A549 treated with dexamethasone at 1 μM for 4 hours (cell line): ENCODE measurements at places on chromosomes 1 and 21. TPM values are rescaled to one million over a fixed set of nuclear protein-coding genes. Genes with fewer than 3 reads are reported as not detected.

Gene SPATA21
- 0.04 to 0.12 TPM (median 0.04 TPM) in 3 of 5 replicates, not detected in the others for total RNA-seq

Gene SPRR5
- not detected in 5 replicates for total RNA-seq

Gene IVL
- 0.05 to 0.12 TPM (median 0.09 TPM) in 5 replicates for total RNA-seq

Gene GALE
- total RNA-seq, result 59.1 to 66.8 TPM (median 65.1 TPM) in 5 replicates

Gene KRTCAP2
- total RNA-seq, result 221 to 270 TPM (median 241 TPM) in 5 replicates

Gene PCP4
- not detected in 5 replicates for total RNA-seq

Gene CDC20
- 174 to 209 TPM (median 197 TPM) in 5 replicates for total RNA-seq

Gene S100B
- total RNA-seq, result not detected in 5 replicates

Gene TFF2
- total RNA-seq, result not detected in 5 replicates

Gene ODF2L
- total RNA-seq, result 7.4 to 9.3 TPM (median 8.2 TPM) in 5 replicates

Gene CCDC181
- total RNA-seq, result 0.07 to 0.29 TPM (median 0.21 TPM) in 5 replicates

Gene PDPN
- not detected in 5 replicates for total RNA-seq

Gene GRIK1
- total RNA-seq, result not detected in 5 replicates

Gene PSMG1
- total RNA-seq, result 72.7 to 97.5 TPM (median 89.3 TPM) in 5 replicates
